ENCODE measurements at places on chromosomes 5 and 9.
A peak's percentile ranks its signal among the peaks of the same experiment; 100 is the strongest.

- DNase-seq, result no peak
These were observed 22.9 kb downstream of the RALGPS1 start for GRCh38 chr9:126937444-126937843.

GRCh38 chr5:98031496-98031895, 742.0 kb upstream of the RGMB start:
- DNase-seq, result no peak

- no peak for DNase-seq
These were observed 12.9 kb downstream of the PRRC2B start for GRCh38 chr9:131406563-131407436.

DNA sequence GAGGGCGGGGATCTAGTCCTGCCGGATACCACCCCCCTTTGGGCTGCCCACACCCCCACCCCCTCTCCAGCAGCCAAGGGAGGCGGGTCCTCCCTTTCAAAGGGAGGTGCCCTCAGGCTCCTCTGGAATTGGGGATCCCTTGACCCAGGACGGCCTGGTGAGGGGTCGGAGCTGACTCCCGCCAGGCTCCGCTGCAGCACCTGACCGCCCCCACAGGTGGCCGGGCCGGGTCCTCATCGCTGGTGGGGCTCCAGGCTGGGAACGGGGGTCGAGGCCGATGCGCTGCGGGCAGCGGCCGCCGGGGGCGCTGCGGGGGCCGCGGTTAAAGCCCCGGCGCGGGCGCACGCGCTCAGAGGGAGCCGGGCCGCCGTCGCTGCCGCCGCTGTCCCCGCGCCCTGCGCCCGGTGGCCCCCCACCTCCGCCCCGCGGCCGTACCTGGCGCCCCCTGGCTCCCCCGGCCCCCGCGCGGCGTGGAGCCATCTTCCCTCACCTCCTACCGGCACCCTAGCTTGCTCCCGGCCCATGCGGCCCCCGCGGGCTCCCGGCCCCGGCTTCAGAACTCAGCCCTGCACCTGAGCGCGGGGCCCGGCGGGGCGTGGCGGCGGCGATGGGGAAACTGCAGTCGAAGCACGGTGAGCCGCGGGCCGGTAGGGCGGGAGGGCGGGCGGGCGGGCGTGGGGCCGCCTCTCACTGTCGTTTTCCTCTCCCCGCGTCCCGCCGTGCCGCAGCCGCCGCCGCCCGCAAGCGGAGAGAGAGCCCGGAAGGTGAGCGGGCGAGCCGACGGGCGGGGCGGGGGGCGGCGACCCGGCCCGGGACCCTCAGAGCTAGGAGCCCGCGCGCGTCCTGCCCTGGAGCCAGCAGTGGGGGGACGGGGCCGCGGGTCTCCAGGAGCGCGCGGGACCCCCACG, at the start of gene NKD2:
TSS of gene NKD2 (plus strand) at position 352 of the 908 bp plus-strand sequence. CDS start at position 608, 256 bp downstream.
- DNase-seq, result peak; percentile 86

- DNase-seq, result no peak
These were observed 13.6 kb downstream of the GGTA1 start for GRCh38 chr9:121486043-121486442.

- DNase-seq, result no peak
These were observed 138.7 kb upstream of the PALM2AKAP2 start for GRCh38 chr9:109641372-109641659.

DNA sequence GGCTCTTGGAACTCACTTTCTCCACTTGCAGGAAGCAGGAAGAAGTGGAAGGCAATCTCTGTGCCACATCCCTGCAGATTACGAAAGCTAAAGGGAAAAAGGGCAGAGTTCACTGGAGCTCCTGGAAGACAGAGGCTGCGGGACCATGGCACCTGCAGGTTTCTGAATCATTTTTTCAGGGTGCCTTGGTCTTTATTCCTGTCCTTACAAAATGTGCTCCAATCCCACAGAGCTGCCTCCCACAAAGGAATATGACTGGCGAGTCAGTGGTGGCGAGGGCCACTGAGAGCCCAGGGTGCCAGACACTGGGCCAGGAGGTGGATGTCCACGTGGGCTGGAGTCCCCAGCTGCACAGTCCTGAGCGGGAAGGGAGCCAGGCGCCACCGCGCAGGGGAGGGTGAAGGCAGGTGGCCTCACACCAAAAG, 183.0 kb downstream of the FANCC start:
- DNase-seq, result no peak

- no peak for DNase-seq
These were observed 19.1 kb downstream of the RCL1 start for GRCh38 chr9:4811824-4812223.

- DNase-seq, result no peak
These were observed 55.7 kb upstream of the NIPBL start for GRCh38 chr5:36820900-36821299.

- no peak for DNase-seq
These were observed 9.4 kb upstream of the DELE1 start for GRCh38 chr5:141914199-141914743.

- DNase-seq, result no peak
These were observed 132.8 kb downstream of the MUSK start for GRCh38 chr9:110801426-110801825.

DNA sequence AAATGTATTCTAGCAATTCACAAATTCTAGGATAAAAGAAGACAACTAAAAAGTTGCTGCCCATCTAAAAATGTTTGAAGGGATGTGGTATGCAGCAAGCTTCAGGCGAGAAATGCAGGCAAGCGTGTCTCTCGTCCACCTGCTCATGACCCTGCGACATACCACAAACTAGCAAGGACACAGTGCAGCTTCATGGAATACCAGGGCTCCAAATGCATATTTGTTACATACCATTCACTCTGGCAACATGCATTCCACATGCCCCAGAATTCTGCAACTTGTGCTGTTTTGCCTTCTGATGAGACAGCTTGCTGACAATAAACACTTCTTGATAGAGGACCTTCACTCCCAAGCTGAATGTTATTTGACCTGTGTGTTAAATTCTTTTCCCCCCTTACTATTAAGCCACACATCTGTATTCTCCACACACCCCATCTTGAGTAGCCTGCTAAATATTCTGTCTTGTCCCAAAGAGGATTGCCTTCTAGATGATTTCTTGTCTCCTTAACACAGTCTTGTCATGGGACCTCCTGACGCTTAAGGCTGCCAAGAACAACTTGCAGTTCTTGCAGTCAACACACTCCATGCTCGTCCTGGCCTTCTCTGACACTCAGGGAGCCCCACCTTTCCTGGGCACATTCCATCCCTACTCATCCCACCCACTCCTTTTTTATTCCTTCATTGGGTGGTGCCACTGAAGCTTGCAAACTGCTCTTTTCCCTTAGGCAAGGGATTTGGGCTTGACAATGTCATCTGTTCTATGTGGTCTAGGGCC, 340.5 kb downstream of the PIK3R1 start:
- DNase-seq, result peak; percentile 51

GRCh38 chr9:121929893-121930875, 162.9 kb downstream of the TTLL11 start:
- DNase-seq, result no peak

GRCh38 chr9:119810645-119811429, 441.6 kb upstream of the BRINP1 start:
- DNase-seq, result no peak

DNA sequence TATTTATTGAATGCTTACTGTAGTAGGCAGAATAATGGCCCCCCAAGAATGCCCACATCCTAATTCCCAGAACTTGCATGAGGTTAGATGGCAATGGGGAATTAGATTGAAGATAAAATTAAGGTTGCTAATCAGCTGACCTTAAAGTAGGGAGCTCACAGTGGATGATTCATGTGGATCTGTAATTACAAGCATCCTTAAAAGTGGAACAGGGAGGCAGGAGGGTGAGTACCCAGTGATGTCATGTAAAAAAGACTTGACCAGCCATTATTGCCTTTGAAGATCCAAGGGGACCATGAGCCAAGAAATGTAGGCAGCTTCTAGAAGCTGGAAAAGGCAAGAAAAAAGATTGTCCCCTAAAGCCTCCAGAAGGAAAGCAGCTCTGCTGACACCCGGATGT, 71.4 kb downstream of the GABBR2 start:
- DNase-seq, result no peak

DNA sequence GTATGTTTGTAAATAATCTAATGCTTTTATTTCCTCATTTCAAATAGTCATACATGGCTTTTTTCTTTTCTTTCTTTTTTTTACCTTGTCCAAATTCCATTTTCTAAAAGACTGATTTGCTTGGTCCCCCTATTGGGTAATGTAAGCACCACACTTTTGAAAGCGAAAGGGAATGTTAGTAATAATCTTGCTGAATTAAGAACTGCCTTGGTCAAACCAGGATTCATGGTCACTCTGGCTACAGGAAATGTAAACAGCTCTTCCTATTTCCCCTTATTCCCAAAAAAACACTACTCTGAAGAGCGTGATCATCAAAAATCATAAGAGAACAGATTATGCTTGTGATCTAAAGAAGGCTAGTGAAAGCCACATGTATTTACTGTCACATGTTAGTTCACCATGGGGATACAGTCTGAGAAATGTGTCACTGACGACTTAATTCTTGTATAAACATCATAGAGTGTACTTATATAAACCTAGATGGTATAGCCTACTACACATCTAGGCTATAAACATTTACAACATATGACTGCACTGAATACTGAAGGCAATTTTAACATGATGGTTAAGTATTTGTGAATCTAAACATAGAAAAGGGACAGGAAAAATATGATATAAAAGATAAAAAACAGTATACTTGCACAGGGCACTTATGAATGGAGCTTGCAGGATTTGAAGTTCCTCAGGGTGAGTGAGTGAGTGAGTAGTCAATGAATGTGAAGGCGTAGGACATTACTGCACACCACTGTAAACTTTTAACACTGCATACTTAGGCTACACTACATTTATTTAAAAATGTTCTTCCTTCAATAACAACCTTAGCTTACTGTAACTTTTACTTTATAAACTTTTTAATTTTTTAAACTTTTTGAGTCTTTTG, 75.3 kb downstream of the HMGCR start:
- DNase-seq, result no peak

DNA sequence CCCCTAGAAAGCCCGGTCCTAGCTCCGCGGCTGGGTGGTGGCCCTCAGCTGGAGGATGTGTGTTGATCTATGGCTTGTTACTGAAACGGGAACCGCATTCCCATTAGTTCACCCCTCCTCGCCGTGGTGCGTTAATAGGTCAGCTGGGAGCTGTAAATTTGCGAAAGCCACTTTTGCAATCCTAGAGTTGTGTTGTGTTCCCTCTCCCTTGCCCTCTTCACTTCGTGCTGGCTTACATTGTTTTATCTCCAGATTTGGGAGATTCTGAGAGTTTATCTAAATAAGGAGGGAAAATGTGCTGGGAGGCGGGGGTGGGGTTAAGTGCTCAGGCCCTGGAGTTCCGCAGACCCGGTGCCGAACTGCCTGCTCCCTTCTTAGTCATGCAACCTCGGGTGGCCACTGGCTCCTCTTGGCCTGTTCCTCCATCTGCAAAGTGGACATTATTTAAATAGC, 62.8 kb downstream of the HMCN2 start:
- peak; percentile 68 for DNase-seq

- peak; percentile 85 for DNase-seq
These were observed 97.2 kb downstream of the SH3TC2 start for GRCh38 chr5:148965511-148966265.

DNA sequence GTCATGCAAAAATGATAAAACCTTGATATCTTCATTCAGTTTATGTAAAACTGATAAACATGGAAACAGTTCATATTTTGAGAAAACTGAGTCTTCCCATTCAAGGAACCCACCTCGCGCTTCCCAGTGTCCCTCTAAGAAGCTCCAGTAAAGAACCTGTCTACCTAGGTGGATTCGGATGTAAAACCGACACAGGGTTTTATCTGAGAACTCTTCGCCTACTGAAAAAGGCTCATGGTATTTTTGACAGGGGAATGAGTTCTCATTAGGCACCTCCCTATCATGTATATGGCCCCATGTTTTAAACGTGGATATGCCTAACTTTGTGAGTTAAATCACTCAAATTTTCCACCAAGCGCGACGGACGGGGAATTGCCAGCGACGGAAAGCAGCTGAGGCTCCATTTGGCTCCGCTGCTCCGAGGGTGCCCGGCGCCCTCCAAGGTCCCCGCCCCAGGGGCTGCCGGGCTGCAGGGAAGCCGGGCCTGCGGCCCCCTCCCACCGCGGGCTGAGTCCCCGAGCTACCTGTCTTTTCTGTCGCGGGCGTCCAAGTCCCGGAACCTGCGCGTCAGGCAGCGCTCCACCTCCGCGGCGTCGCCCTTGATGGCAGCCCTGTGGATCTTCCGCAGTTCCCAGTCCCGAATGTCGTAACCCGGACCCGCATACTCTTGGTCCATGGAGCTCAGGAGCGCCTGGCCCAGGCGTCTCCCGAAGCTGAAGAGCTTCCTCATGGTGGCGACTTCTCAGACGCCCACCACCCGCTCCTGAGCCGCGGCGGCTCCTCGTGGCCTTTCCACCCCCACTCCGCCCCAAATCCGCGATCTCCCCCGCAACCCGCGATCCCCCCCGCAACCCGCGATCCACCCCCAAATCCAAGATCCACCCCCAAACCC, 594 bp downstream of the ANKRD18A start:
- no peak for DNase-seq

DNA sequence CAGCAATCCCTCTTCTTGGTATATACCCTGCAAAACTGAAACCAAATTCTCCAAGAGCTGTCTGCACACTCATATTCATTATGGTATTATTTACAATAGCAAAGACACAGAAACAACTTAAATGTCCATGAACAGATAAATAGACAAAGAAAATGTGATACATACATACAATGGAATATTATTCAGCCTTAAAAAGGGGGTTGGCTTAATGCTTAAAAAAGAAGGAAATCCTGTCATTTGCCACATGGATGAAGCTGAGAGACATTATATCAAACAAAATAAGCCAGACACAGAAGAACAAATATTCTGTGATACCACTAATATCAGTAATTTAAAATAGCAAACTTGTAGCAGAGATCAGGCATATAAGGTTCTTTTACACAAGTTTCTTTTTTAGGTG, 46.5 kb upstream of the GAS1 start:
- no peak for DNase-seq

DNA sequence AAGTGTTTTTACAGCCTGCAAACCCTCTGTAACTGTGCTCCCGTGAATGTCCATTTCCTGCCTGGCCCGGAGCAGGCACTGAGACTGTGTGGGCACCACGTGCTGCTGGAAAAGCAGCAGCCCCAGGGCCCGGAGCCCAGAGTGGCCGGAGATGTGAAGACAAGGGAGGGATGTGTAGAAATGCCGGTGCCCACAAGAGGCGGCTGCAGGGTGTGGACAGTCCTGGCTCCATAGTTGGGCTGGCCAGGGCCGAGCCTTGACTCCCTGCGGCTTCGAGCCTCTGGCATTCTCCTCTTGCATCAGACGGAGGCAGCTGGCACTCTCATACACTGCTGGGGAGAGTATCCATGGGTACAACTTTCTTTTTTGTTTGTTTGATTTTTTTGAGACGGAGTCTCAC, 13.2 kb upstream of the GFPT2 start:
- DNase-seq, result no peak

- DNase-seq, result no peak
These were observed 7.6 kb downstream of the S1PR3 start for GRCh38 chr9:88998911-88999310.

Data from lower leg skin (tissue), 4 donors.